Stimulated activated CD8-positive, alpha-beta memory T cell treated with anti-CD3 and anti-CD28 coated beads, Interleukin-7, amount 100 ng/mL, for 24 hours (primary cell): ENCODE measurements at places on chromosomes 7 and 10.

- no peak for DNase-seq
These were observed 13.4 kb downstream of the CTBP2 start for GRCh38 chr10:125146791-125147579.

- no peak for DNase-seq
These were observed 107.5 kb downstream of the TWIST1 start for GRCh38 chr7:19009936-19010280.

DNA sequence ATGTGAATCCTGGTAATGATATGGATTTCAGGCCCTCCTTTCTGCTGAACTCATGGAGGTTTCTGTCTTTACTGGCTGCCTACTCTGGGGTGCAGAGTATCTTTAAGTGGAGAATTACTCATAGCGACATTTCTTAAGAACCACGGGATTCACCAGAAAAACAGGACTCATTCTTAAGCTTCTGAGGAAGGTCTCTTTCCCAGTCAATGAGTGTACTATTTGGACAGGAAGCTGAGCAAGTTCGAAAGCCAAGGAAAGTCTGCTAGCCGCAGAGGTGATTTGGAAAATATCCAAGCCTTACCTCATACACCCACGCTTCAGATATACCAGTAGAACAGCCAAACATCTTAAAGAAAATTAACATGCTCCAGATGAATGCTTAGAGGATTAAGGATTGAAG is 377.6 kb upstream of the MYO3A start:
- DNase-seq: no peak

- no peak for DNase-seq
These were observed 79.5 kb downstream of the RAB11FIP2 start for GRCh38 chr10:117967149-117967650.

GRCh38 chr10:26488344-26488743 is 50.2 kb downstream of the APBB1IP start:
- DNase-seq: no peak

DNA sequence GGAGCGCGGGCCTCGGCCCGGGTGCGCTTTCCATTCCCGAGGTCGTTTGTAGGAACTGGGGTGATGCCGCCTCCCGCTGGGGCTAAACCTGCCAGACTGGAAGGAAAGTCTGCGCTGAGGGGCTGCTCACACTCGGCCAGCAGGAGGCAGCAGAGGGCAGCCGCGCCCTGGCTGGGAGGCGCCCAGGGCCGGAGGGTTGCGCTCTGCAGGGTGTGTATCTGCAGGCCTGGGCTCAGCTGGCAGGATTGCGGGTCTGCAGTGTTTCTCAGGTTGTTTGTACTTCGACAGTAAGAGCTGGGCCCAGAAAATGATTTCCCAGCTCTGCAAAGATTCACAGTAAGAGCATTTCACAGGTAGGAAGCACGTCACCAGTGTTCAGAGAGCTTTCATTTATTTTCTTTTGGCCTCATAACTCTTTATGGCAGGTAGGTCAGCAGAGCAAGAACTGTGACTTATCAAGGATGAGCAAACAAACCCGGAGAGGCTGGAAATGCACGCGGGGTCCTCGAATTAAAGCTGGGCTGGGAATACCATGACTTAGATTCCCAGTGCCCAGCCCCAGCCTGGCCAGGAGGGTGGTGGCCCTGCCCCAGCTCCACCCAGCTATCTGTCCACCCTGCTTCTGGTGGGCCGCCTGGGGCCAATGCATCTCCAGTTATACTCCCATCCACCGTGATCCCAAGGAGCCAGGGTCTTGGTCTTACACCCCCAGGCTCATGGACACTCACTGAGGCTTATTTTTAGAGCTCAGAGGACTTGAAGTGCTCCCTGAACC is 15.2 kb upstream of the PPP2R2D start:
- DNase-seq: peak; percentile 72

DNA sequence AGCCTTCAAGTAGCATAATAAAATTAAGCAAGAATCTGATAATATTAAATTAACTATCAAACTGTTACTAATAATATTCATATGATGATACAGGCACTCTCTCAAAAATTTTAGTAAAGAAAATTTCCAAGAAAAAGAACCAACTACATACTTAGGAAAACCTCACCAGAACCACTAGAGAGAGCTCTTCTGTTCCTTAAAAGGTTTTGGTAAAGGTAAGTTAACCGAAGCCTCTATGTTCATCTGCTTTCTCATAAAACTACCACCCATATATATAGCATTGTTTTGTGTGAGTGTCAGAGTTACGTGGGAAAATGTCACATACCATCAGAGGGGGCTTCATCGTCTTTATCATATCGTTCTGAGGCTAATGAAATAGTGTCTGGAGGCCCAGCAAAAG is 20.7 kb downstream of the SKAP2 start:
- no peak for DNase-seq

DNA sequence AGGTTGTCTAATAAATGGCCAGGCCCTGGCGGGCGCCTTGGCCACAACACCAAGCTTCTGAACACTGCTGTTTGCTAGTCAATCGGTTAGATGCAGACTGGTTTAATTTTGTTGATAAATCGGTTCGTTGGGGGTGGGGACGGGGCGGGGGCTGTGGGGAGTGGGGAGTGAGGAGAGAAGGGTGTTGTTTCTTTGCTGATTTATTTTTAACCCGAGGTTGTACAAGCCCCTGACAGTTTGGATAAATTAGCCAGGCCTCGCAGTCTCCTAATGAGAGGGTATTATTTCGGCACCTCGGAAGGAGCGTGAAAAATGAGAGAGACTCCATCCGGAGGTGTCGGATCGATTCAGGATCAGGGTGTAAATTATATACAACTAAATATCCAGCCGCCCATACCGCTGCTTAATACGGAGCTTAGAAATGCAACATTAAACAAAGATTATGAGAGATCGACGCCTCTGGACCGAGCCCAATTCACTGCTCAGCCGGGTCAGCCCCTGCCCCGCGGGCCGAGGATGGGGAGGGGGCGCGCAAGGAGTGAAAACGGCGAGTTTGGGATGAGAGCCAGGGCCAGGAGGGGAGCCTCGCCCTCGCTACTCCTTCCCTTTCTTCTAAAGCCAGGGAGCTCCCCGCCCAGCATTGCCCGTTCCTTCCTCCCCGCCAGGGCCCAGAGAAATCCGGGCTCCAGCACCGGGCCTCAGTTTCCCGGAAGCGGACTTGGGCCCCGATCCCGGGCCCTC is 8.0 kb downstream of the UNCX start:
- no peak for DNase-seq

DNA sequence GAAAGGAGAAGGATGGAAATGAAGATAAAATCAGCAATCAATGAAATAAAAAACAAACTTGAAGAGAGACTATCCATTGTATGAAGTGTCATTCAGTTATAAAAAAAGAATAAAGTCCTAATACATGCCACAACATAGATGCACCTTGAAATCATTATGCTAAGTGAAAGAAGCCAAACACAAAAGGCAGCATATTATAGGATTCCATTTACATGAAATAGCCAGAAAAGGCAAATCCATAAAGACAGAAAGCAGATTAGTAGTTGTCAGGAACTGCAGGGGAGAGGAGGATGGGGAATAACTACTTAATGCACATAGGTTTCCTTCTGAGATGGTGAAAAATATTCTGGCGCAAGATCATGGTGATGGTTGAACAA is 6.6 kb upstream of the PON1 start:
- no peak for DNase-seq

DNA sequence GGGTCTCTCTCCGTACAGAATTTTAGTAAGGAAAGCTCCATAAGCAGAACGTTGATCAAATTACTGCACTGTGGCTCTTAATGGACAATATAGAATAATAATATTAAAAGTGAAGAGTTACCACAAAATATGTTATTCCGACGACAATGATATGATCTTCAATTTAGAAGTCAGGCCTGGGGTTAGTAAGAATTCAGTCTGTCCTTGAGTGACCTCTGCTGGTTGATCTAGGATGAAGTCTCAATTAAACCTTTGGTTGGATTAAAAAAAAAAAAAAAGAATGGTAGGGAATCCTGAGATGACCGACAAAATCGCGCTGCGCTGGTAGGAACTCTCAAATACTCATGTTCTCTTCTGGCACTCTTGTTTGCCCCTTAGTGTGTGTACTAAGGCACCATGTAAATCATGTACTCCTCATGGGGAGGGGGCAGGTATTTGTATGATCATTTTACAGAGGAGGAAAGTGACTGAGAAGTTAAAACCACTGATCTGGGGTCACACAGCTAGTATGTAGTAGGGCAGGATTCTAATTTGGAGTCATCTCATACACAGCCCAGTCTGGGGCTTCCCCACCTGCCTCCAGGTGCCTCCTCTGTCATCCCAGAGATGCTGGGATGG is 161.3 kb upstream of the NPVF start:
- DNase-seq: no peak

GRCh38 chr7:134480730-134481129 is 21.8 kb upstream of the AKR1B1 start:
- no peak for DNase-seq

- DNase-seq: no peak
These were observed 446.0 kb upstream of the SEMA3A start for GRCh38 chr7:84640637-84641036.

GRCh38 chr7:45182856-45183710 is 25.5 kb downstream of the RAMP3 start:
- DNase-seq: no peak

GRCh38 chr10:1291178-1292090 is 235.2 kb downstream of the WDR37 start:
- DNase-seq: no peak

DNA sequence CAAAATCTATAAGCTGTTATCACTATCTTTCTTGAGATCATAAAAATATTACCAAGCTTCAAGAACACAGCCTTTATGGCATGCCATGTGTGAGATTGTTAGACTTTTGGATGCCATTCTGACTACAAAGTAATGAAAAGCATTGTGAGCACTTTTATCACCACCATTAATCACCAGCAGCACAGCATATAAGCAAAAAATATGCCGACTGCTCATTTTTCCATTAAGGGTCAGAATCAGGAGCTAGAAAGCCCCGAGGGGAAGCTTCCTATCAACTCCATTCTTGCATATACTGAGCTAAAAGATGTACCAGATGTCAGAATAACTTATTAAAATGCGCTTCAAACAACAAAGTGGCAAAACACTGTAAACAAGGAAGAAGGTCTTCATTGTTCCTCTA is 114.3 kb downstream of the LMBR1 start:
- no peak for DNase-seq

GRCh38 chr7:27399791-27400567 is 157.4 kb downstream of the EVX1 start:
- no peak for DNase-seq

GRCh38 chr7:120273476-120273975 is 551 bp downstream of the KCND2 start:
- no peak for DNase-seq

- DNase-seq: no peak
These were observed 49.0 kb downstream of the HTRA1 start for GRCh38 chr10:122510326-122510725.

DNA sequence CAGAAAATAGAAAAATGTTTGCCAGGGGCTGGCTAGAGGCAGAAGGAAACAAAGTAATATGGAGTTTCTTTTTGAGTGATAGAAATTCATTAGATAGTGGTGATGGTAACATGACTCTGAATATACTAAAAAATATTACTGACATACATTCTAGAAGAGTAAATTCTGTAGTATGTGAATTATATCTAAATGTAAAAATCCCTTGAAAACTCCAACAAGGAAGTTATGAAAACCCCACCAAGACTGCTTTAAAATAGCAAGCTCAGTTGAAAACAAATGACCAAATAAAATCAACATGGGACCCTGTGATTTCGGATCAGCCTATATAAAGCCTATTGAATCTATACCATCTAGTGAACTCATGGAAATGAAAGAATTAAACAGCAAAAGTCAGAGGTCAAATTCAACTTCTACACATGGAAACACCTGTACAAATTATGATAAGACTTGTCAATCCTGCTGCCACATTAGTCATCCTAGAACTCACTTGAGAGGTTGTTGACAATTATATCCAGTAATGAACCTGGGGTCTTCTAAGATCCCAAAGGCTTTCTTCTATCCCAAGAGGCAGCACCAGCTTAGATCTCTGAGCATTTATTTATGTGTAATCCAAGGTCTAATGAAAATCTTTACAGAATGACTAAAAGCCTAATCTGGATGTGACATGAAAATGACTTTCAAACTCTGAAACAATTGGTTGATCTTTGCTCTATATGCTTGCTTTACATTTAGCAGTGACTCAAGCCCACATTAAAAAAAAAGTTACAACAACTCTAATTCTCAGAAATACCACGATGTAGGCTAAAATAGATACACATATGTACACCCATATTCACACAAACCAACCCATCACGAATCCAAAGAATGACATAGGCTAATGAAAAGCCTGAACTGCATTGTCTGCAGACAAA is 59.3 kb downstream of the OSBPL3 start:
- DNase-seq: no peak

DNA sequence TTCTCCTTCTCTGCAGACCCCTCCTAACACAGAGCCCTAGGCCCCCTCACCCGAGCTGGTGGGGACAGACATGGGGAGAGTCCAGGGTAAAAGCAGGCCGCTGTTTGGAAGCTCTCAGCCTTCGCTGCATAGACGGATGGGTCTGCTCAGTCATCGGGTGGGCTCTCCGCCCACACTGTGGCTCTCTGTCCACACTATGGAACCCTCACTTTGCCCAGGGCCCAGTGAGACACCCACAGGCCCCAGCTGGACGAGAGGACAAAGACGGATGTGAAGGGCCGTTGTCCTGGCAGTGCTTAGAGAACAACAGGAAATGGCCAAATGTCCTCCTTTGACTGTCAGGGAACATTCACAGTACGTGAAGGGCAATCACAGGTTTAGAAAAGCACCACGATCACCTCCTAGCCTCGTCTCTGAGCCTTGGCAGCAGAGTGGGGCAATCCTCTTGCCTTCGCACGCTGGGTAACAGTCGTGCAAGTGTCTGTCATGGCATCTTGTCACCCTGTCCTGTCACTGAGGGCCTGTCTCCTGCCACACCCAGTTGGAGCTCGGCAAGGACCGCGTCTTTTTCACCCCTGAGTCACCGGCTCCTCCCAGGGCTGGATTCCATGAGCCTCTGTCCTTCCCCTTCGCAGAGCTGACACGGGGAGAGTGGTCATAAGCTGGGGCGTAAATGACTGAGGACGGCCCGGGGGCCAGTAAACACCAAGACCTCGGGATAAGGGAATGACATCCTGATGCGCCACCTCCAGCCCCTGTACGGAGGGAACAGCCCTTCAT is 80.6 kb downstream of the PRKAG2 start:
- no peak for DNase-seq

- no peak for DNase-seq
These were observed 590.8 kb upstream of the FZD8 start for GRCh38 chr10:36232935-36233334.

DNA sequence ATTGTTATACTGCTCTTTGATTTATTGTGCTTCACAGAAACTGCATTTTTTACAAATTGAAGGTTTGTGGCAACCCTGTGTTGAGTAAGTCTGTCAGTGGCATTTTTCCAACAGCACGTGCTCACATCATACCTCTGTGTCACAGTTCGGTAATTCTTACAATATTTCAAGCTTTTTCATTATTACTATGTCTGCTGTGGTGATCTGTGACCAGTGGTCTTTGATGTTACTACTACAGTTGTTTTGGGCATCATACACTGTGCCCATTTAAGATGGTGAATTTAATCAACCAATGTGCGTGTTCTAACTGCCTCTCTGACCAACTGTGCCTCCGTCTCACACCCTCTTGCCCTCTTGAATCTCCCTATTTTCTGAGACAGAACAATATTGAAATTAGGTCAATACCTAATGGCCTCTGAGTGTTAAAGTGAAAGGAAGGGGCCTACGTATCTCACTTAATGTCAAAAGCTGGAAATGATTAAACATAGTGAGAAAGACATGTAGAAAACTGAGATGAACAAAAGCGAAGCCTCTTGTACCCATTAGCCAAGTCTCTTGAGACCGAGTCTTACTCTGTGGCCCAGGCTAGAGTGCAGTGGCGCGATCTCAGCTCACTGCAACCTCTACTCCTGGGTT is 20.2 kb upstream of the ASL start:
- no peak for DNase-seq

GRCh38 chr7:43439631-43440401 is 143.1 kb upstream of the STK17A start:
- DNase-seq: peak; percentile 27
